ENCODE measurements at places on chromosomes 2 and 18.

DNA sequence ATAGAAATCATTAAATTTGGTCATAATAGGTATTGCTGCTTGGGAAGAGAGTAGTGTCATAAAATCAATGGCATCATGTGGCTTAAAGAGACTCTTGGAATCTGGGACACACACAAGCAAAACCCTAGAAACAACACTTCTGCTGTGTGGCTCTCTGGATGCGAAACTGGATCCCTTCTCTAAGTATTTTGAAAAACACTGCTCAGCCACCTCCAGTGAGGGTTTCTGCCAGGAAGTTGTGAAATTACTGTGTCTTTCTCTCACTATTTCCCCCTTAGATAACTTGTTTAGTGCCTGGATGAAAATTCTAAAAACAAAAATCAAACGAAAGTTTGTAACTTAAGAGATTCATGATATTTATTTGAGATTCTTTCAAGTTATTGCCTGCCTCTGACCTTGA lies 163.8 kb downstream of the RHBDD1 start:
- no peak for DNase-seq

DNA sequence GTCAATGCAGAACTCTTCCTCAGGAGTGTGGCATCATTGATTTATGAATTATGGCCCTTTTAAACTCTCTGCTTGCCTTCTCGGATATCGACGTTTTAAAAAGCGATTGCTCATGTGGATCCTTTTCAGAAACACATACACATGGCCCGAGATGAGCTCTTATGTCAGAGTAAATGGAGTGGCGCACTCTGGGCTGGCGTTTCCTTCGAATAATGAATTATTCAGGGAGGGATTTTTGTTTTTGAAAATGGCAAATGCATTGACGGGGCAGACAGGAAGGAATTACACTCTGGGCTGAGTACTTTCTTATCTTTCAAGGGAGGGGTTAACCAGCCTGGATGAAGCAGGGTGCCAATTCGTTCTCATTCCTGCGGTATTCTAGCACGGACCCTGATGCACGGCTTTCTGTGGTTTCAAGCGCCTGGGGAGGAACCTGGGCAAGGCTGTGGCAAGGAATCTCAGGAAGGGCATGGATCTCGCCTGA lies 142.7 kb downstream of the PRKCE start:
- no peak for DNase-seq

- no peak for DNase-seq
Measured at GRCh38 chr2:237648016-237648381, 20.6 kb downstream of the LRRFIP1 start.

DNA sequence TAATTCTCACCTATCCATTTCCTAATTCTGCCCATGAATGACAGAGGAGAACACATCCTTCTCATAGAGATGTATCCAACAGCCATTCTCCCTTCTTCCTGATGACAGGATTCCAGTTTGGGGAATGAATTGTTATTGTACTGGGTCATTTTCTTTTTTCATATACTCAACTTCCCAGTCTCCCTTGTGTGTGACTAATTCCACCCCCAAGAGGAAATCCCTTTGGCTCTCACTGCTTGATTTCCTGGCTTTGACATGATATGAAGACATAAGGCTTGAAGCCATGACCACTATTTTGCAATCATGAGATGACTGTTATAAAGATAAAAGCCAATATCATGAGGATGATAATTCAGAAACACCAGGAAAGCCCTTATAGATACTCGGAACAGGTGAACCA lies 384.7 kb upstream of the ACVR2A start:
- DNase-seq, result no peak

DNA sequence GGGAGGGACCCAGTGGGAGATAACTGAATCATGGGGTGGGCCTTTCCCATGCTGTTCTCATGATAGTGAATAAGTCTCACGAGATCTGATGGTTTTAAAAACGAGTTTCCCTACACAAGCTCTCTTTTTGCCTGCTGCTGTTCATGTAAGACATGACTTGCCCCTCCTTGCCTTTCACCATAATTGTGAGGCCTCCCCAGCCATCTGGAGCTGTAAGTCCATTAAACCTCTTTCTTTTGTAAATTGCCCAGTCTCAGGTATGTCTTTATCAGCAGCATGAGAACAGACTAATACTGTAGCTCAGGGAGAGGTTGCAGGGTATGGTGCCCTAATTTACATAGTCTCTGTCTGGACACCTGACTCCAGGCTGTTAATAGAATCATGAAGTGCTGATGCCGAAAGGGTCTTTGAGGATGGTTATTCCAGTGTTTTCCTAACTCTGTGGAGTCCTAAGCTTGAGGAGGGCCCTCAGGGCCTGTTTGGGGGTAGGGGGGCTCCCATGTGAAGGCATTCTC lies 343.2 kb downstream of the ALK start:
- no peak for DNase-seq

GRCh38 chr2:84719434-84719833 lies 161.4 kb downstream of the TRABD2A start:
- DNase-seq, result no peak

- DNase-seq, result peak; percentile 29
Measured at GRCh38 chr2:196413821-196414274, 225.7 kb upstream of the CCDC150 start.

- DNase-seq, result no peak
Measured at GRCh38 chr2:127158614-127159290, 51.8 kb upstream of the BIN1 start.

DNA sequence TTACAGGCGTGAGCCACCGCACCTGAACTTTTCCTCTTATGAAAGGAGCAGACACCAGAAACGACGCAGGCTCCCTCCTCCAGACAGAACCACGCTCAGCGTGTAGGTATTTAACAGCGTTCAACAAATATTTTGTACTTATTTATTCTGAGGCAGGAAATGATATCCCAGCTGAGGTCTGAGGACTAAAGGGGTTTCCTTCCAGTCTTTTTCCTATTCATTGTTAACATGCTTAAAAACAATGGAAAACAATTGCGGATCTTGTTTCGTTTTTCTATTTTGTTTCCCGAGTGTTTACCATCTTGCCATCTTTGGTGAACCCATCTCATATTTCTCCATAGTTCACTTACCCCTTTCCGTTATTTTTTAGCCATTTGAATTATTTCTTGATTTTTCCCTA lies 43.7 kb upstream of the FOSL2 start:
- no peak for DNase-seq

DNA sequence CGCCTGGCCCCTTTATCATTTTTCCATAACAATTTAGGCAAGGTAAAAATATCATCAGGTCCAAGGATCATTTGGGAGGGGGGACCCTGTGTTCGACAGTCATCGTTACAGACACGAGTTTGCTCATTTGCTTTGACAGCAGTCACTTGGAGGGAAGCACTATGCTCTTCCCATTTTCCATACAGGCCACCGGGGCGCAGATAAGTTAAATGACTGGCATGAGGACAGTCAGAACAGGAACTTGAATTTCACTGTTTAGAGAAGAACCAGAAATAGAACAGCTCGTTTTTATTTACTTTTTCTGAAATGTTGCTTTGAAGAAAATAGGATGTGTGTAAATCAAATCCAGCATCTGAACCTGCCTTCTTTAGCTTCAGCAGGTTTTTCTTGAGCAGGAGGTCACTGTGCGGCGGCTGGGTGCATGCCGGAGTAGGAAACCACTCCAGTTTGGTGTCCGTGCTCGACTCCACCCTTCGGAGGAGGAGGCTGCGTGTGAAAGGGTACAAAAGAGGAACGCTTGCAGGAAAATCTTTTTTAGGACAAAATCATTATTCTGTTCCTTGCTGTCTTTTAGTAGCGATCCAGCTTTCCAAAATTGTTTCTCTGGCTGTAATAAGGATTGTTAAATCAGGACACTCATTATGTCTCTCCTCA lies 15.2 kb downstream of the NPAS2 start:
- DNase-seq, result no peak

GRCh38 chr2:207881902-207882301 lies 112.2 kb upstream of the FZD5 start:
- DNase-seq, result no peak

GRCh38 chr2:69092857-69093256 lies 79.9 kb downstream of the ANTXR1 start:
- DNase-seq, result no peak

GRCh38 chr2:43005245-43005974 lies 213.0 kb upstream of the HAAO start:
- DNase-seq, result no peak

- DNase-seq, result no peak
Measured at GRCh38 chr2:25379535-25379934, 37.8 kb upstream of the DNMT3A start.

GRCh38 chr2:36374585-36374984 lies 19.0 kb downstream of the CRIM1 start:
- no peak for DNase-seq

DNA sequence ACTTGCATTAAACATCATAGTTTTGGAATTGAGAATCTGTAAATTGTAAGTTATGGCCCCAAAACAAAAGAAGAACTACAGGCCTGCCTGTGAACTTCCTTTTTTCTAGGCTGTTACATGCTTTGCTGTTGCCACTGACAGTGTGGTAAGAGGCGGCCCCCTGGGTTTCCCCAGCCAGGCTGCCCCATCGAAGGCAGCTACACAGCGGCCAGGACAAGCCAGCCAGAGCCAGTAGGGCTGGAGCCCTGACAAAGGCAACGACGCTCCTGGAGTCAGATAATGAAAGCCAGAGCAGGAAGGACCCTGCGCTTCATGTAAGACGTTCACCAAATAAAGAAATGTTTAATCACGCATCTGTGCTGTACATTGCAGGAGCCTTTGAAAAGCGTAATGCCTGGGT lies 55.0 kb downstream of the ANKRD44 start:
- DNase-seq, result peak; percentile 66

DNA sequence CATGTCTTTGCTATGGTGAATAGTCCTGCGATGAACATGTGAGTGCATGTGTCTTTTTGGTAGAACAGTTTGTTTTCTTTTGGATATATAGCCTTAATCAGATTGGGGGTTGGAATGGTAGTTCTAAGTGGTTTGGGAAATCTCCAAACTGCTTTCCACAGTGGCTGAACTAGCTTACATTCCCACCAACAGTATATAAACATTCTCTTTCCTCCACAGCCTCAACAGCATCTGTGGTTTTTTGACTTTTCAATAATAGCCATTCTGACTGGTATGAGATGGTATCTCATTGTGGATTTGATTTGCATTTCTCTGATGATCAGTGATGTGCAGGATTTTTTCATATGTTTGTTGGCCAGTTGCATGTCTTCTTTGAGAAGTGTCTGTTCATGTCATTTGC lies 112.2 kb upstream of the SESTD1 start:
- no peak for DNase-seq

DNA sequence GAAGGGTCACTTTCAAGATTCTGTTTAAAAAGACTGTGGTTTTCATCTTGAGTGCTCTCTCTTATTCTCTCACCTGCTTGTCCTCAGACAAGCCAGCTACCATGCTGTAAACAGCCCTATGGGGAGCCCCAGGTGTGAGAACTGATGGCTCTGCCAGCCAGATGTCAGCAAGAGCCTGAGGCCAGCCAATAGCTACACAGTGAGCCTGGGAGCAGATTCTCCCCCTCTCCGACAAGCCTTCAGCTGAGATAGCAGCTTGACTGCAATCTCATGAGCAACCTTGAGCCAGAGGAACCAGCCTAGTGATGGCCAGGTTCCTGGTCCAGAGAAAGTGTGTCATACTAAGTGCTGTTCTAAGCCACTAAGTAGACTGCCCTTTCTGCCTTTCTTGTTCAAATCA lies 272.1 kb downstream of the NAPG start:
- DNase-seq, result no peak

DNA sequence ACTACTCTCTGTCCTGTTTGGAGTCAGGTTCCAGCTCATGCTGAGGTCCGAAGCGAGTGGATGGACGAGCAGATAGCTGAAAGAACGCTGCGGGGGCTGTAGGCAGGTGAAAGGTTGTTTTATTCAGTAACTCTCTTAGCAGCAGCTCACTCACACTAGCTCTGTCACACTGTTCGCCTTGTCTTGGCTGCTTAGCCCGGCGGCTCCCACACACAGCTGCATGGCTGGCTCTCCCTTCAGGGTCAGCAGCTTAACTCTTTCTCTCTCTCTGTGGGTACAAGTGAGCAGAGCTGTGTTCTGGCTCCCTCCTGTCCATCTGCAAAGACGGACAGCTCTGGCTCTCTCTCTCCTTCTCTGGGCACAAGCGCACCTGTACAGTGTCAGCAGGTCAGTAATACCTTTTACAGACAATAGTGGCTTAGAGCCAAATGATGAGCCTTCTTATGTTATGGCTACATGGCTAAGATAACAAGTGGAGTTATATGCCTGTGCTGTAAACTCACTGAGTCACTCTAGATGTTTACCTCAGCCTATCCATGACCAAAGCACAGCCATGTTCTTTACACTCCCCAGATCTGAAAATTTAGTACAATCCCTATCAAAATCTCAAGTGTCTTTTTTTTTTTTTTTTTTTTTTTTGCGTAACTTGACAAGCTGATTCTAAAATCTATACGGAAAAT lies 149.3 kb downstream of the GALNT1 start:
- no peak for DNase-seq

GRCh38 chr2:138274421-138275291 lies 226.9 kb upstream of the SPOPL start:
- no peak for DNase-seq

DNA sequence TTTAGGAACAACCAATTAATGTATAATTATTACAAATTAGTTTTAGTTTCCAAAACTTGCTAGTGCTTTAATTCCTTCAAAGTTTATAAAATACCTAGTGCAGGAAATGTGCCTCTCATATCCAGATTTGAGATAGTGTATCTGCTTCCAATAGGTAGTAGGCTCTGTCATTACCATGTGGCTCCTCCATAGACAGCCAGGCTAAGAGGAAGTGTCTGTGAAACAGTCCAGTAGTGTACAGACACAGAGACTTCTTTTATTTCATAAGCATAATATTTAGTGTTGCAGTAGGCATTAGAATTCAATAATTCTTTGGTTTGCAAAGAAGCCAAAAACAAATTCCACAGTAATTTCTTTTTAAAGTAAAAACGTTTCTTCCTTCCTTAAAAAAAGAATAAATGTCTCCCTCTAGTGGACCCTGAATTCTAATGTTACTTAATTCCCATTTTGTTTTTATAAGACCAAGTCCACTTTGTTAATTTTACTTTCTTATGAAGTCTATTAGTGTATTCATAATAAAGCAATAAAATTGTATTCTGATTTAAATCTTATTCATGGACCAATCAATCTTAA lies 101.2 kb downstream of the NEB start:
- DNase-seq, result no peak

DNA sequence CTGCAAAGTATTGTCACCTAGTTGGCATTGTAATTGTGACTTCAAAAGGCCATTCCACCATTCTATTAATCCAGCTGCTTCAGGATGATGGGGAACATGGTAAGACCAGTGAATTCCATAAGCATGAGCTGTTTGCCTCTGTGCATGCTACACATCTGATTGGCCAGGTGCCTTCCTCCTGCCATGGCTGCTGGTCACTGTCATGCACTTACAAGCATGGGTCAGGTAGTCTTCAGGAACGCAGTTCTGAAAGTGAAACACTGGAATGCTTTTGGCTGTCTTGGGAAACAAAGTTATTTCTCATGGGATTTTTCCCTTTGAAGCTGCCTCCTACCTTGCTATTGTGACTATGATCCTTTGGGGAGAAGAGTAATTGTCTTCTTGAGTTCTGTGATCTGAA lies 267.6 kb downstream of the GBX2 start:
- no peak for DNase-seq

Measured in tongue (tissue), 3 donors.